ENCODE measurements at places on chromosomes 1 and 21. TPM values are rescaled to one million over a fixed set of nuclear protein-coding genes. Genes with fewer than 3 reads are reported as not detected.
A peak's percentile ranks its signal among the peaks of the same experiment; 100 is the strongest.

DNA sequence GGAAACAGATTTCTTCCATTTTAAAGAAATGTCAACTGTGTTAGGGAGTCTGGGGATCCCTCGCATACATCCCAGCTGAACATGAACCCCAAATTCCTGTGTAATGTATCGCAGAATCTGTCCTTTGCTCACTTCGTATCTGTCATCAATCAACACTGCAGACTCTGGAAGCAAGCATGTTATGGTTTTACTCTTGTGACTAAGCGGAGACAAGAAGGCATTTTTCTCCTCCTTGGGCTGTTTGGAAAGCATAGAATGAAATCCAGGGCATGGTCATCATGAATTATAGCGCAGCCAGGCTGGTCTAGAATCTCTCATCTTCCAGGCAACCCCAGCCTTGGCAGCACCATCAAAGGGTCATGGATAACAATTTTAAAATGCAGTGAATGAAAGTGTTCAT, 290.2 kb downstream of the KIF26B start:
- DNase-seq = no peak

DNA sequence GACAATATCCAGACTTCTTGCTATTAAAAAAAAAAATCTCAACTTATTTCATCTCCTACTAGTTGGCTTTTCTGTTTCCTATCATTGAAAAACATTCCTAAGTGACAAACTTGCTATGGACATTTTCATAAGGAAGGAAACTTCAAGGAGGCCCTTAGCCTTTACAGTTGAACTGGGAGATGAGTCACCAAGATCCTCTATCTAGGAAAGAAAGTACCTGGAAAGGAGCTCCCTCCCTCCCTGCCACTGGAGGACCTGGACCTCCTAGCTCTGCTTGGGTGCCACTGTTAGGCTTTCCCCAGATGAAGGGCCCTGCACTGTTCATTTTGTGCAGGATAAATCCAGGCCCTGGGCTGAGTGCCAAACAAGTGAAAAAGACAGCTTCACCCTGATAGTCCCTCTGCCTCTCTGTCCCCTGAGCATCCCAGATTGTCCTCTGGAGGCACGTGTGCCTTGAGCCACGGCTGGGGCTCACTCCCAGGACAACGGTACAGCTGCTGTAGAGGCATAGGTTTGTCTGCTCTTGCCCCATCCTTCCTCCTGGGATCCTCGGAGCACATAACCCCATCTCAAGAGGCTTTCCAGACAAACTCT, 40.2 kb upstream of the SOX13 start:
- peak; percentile 22 for DNase-seq

GRCh38 chr1:45266151-45266801, 59.9 kb upstream of the ZSWIM5 start:
- DNase-seq = peak; percentile 83

The C2CD2 gene
- total RNA-seq = 25.0 TPM

The TAF1A gene
- total RNA-seq = 38.2 TPM

The KRTAP12-2 gene
- not detected for total RNA-seq

The SELL gene
- not detected for total RNA-seq

Data from MCF 10A (cell line).